ENCODE measurements at places on chromosomes 16 and 17. TPM values are rescaled to one million over a fixed set of nuclear protein-coding genes. Genes with fewer than 3 reads are reported as not detected.

Gene ABCC12
- not detected for total RNA-seq

Gene CA5A
- total RNA-seq: not detected

DNA sequence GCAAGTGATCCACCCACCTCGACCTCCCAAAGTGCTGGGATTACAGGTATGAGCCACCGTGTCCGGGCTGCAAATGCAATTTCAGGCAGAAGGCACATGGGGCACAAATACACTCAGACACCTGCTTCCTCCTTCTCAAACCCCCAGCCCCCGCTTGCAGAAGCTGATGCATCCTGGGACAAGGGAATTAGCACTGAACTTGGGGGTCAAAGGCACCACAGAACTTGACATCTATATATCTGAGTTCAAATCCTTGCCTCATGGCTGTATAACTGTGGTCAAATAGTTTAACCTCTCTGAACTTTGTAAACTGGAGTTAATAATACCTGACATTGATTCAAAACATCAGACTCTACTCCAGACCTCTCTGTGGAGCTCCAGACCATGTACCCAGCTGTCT lies 4.1 kb upstream of the ARL5C start:
- no peak for DNase-seq

DNA sequence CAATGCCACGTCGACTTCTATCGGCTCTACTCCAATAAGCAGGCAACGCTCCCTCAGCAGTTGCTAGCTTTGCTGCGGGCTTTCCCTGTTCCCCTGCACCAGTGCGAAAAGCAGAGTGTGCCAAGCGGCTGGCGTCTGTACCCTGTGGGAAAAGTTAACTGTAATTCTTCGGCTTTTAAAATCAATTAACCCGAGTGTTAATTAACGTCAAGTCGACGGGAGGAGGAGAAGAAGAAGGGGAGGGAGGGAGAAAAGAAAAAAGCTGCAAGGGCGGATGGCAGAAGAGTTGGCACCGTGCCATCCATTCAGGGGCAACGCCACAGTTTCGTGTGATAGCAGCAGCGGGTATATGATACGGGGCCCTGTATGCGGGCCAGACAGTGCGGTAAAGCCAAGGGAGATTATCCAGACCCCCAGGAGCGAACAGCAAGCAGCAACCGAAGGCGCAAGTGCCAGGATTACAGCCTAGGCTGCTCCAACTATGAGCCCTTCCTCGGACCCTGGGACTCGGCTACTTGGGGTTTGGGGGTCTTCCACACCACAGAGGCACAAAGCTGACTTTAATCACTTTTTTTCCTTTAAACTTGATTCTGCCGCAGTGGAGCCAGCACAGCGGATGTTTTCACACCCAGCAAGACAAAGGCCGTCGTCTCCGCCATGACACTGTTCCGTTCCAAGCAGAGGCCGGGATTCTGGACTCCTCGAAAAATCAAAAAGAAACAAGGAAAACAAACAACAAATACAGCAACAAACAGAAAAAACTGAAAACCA lies 253.8 kb upstream of the PMFBP1 start:
- DNase-seq: no peak

Measured in aorta (tissue), 5 donors.